Breast epithelium (tissue), 4 donors: ENCODE measurements at places on chromosomes 4 and X. TPM values are rescaled to one million over a fixed set of nuclear protein-coding genes. Genes with fewer than 3 reads are reported as not detected.

Gene NUP62CL
- total RNA-seq, result 1.3 TPM

Gene NMU
- total RNA-seq, result not detected

Gene PLXNA3
- 6.1 TPM for total RNA-seq

Gene HSD17B11
- total RNA-seq, result 54.1 TPM

Gene CENPE
- 0.33 TPM for total RNA-seq

Gene RUFY3
- 60.0 TPM for total RNA-seq

Gene ADH1C
- 50.1 TPM for total RNA-seq

Gene CTAG1A
- total RNA-seq, result not detected

Gene RHOXF2B
- not detected for total RNA-seq

Gene ERAS
- total RNA-seq, result not detected

Gene TMEM255A
- 0.80 TPM for total RNA-seq

Gene POU4F2
- not detected for total RNA-seq

Gene CT45A3
- not detected for total RNA-seq

DNA sequence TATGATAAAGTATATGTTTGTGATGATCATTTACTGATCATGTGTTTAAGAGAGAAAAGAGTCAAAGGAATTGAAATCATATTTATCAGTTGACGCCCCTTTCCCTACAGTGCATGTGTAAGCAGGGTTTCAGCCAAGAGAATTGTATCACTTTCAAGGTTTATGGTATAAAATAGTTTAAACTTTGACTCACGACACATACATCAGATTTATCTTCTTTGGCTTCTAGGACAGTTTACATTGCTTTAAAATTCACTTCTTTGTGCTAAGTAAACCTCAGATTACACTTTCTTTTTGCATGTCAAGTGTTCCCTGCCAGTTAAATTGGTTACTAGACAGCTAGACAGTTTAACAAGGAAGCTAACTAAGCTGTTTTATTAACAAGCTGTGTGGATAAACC lies 86.3 kb upstream of the MYOZ2 start:
- no peak for DNase-seq

DNA sequence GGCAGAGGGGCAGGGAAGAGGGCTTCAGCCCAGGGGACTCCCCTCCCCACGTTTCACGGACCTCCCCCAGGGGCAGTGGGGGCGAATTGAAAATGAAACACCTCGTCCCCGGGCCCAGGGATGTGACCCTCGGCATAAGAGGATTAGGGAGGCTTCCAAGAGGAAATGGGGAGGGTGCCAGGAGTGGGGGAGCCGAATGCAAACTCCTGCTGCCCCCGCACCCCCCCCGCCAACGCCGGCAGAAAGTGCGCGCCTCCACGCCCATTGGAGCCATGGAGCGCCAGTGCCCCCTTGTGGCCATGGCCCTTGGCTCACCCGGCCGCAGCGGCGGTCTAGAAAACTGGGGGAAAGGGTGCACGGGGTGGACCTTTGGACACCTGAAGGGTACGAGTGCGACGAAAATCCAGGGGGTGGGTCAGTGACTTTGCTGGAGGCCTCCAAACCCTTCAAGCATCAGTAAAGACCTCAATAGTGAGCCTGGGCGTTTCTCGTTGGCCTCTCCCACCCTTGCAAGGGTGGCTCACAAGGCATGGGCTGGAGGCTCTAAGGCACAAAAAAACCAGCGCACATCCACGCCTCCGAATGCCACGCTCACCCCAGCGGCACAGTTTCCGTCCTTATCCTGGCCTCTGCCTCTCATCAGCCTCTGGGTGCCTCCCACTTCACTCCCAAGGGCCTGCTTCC lies 120.8 kb upstream of the PJA1 start:
- peak; percentile 23 for DNase-seq

GRCh38 chr4:84530454-84530853 lies 31.4 kb upstream of the NKX6-1 start:
- no peak for DNase-seq

DNA sequence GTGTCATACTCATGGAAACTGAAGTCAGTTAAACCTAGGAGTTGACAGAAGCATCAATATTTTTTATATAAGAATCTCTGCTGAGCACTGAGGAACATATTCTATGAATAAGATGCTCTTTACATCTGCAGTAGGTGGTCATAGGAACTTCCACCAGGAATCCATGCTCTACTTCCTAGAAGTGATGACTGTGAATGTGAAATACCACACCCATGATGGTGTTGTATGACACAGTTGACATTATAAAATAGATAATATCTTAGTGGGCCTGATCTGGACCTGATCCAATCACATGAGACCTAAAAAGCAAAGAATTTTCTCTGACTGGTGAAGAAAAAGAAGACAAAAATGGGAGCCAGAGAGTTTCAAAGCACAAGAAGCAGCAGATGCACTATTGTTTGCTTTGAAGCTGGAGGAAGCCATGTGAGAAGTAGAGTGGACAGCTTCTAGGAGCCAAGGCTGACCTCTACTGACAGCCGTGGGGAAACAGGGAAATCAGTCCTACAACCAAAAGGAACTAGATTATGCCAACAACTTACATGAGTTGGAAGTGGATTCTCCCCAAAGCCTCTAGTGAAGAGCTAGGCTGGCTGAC lies 68.6 kb upstream of the HS3ST1 start:
- DNase-seq, result no peak

- no peak for DNase-seq
These were observed 142.3 kb downstream of the PDGFC start for GRCh38 chr4:156829201-156829873.

DNA sequence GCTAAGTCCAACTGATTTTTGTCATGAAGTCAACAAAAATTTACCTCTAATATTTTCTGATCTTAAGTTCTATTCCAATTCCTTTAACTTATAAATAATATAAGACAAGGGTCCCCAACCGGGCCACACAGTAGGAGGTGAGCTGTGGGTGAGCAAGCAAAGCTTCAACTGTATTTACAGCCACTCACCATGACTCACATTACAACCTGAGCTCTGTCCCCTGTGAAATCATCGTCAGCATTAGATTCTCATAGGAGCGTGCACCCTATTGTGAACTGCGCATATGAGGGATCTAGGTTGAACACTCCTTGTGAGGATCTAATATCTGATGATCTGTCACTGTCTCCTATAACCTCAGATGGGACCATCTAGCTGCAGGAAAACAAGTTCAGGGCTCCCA lies 227.4 kb downstream of the MAPK10 start:
- no peak for DNase-seq

- DNase-seq, result no peak
These were observed 195.1 kb upstream of the ATP6AP2 start for GRCh38 chrX:40385682-40386081.

DNA sequence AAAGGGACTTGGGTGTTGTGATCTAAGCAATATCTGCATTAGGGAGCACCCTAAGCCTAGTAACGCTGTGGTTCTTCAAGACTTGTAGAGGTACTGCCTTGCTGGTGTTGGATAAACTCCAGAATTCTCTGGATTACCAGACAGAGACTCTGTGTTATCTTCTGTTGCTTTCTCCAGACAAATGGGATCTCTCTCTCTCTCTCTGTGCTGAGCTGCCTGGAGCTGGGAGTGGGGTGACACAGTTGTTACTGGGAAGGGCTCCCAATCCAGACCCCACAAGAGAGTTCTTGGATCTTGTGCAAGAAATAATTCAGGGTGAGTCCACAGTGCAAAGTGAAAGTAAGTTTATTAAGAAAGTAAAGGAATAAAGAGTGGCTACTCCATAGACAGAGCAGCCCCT lies 48.8 kb downstream of the MCUB start:
- no peak for DNase-seq

GRCh38 chr4:90099812-90100211 lies 27.4 kb upstream of the CCSER1 start:
- no peak for DNase-seq

DNA sequence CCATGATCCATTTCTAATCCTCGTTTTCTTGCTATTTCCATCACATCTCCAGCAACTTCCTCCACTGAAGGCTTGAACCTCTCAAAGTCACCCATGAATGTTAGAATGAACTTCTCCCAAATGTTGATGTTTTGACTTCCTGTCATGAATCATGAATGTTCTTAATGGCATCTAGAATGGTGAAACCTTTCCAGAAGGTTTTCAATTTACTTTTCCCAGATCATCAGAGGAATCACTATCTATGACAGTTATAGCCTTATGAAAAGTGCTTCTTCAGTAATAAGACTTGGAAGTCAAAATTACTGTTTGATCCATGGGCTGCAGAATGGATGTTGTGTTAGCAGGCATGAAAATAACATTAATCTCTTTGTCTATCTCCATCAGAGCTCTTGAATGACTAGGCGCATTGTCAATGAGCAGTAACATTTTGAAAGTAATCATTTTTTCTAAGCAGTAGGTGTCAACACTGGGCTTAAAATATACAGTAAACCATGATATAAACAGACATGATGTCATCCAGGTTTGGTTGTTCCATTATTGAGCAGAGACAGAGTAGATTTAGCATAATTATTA lies 268.2 kb downstream of the KCNIP4 start:
- no peak for DNase-seq

- no peak for DNase-seq
These were observed 33.4 kb upstream of the SRD5A3 start for GRCh38 chr4:55312489-55313101.

DNA sequence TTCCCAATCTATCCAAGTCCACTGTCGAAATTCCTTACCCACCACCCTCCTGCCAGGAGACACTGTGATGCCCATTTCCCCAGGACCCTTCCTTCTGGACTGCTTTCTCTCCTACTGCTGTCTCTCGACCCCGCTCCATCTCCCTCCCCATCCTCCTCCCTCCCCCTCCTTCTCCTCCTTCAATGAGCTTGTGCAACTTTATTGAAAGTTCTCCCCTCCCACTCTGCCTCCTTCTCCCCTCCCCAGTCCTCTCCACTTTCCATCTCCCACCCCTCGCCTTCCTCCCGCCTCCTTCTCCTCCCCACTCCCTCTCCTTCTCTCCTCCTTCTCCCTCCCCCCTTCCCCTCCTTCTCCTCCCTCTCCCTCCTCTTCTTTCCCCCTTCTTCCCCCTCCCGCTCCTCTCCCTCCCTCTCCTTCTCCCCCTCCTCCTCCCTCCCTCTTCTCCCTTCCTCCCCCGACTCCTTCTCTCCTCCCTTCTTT lies 116.6 kb upstream of the FAT1 start:
- no peak for DNase-seq

GRCh38 chr4:113043591-113043990 lies 5.9 kb upstream of the ANK2 start:
- DNase-seq, result no peak

- no peak for DNase-seq
These were observed 616.2 kb upstream of the GRIA3 start for GRCh38 chrX:122567911-122568310.

- no peak for DNase-seq
These were observed 489.1 kb upstream of the INTU start for GRCh38 chr4:127143460-127144195.

DNA sequence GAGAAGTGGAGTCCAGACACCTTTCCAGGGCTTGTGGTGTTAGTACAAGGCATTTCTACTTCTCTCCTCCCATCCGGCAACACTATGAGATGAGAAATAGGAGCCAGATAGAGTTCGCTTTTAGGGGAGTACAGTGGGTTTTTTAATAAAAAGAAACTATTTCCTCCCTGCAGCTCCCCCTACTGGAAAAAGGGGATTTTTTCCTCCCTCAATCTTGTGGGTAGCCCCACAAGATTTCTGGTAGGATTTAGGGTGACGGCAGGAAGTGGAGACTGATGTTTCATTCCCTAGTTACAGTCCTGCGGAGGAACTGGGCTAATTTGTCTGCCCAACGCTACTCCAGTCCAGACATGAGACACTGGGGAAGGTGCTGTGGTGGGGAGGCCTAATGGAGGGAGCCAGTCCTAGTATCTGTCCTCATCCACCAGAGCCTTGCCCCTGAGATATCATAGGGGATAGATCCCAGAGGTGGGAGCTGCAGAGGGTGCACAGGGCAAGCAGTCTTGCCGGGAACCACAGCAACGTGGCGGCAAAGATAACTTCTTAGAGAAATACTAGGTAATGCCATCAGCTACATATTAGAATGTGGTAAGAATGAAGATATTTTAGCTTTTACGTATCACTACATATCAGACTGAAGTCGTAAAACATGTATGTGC lies 45.5 kb upstream of the PRKG2 start:
- no peak for DNase-seq

GRCh38 chr4:22744478-22745062 lies 51.8 kb downstream of the GBA3 start:
- no peak for DNase-seq

GRCh38 chr4:20445933-20446723 lies 194.4 kb downstream of the SLIT2 start:
- DNase-seq, result no peak

- no peak for DNase-seq
These were observed 194.3 kb upstream of the CT83 start for GRCh38 chrX:116657071-116657470.

DNA sequence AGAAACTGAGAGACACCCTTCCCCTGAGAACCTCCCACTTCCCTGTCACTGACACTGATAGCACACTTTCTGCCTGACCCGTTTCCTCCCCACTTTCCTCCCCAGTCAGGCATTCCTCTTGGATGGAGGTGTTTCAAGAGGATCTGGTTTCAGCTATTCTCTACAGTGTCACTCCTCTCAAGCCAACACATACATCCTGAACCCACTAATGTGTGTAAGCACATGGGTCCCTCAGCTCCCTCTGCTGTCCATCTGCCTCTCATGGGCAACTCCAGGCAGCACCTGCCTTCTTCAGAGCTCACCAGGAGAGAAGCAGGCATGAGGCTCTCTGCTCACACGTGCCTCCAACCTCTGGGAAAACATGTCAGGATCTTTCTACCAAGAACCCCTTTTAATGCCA lies 207.6 kb downstream of the NAF1 start:
- DNase-seq, result no peak

GRCh38 chr4:155759372-155760252 lies 791 bp downstream of the GUCY1B1 start:
- no peak for DNase-seq

DNA sequence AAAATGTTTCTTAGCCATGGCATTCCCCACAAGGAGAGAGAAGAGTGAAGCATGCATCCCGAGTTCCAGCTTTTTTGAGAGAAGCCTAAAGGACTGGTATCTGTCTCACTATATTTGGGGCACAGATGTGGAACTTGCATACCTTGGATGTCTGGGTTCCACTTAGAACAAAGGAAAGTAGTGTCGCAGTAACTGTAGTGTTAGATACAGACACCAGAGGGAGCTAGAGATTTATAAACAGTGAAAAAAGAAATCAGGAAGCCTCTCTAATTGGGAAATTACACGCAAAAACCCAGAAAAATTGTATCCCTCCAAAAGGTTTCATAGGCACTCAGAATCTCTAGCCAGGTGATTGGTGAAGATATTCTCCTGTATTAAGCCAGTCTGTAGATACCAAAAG lies 34.4 kb downstream of the AGTR2 start:
- no peak for DNase-seq

GRCh38 chr4:119715490-119716445 lies 87.2 kb upstream of the PDE5A start:
- no peak for DNase-seq

GRCh38 chr4:89829470-89830138 lies 7.4 kb downstream of the SNCA start:
- DNase-seq, result no peak

DNA sequence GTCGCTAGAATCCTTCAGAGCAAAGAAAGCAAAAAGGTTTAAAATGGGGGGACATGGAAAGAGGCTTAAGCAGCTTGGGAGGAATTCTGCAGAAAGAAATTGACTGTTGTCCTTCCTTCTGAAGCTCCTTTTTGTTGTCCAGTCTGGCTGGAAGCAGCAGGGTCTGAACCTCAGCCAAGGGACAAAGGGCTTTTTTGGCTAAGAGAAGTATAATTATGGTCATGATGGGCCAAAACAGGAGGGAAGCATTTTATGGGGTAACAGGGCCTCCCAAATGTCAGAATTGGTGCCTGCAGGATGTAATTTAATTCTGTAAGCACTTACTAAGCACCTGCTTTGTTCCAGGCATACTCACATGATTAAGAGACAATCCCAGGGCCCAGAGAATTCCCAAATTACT lies 74.2 kb upstream of the CPEB2 start:
- no peak for DNase-seq
